Activated naive CD8-positive, alpha-beta T cell treated with anti-CD3 and anti-CD28 coated beads for 36 hours (primary cell): ENCODE measurements at places on chromosomes 1 and 21. TPM values are rescaled to one million over a fixed set of nuclear protein-coding genes. Genes with fewer than 3 reads are reported as not detected.

LRRC47 gene
- 47.5 TPM for total RNA-seq

FABP3 gene
- not detected for total RNA-seq

AGBL4 gene
- not detected for total RNA-seq

PLA2G2F gene
- not detected for total RNA-seq

MYOG gene
- not detected for total RNA-seq

OR2T33 gene
- not detected for total RNA-seq

LCE1B gene
- not detected for total RNA-seq

TNFRSF14 gene
- total RNA-seq = 104 TPM

TRIM67 gene
- not detected for total RNA-seq

KRTAP13-2 gene
- not detected for total RNA-seq

EVI5 gene
- total RNA-seq = 13.6 TPM

NSUN4 gene
- 32.5 TPM for total RNA-seq

ADARB1 gene
- total RNA-seq = 39.6 TPM

CD2 gene
- 291 TPM for total RNA-seq

GSTM5 gene
- total RNA-seq = not detected

KCNE2 gene
- total RNA-seq = not detected

BTBD8 gene
- 0.93 TPM for total RNA-seq

HPCA gene
- total RNA-seq = 0.29 TPM

XCL2 gene
- total RNA-seq = 139 TPM

MARCKSL1 gene
- total RNA-seq = 26.7 TPM

RGSL1 gene
- not detected for total RNA-seq

ZNF436 gene
- 4.4 TPM for total RNA-seq

UTS2 gene
- 0.74 TPM for total RNA-seq

OR6K3 gene
- not detected for total RNA-seq

TIAM1 gene
- total RNA-seq = 28.2 TPM
